ENCODE measurements at places on chromosomes 5 and 9.

DNA sequence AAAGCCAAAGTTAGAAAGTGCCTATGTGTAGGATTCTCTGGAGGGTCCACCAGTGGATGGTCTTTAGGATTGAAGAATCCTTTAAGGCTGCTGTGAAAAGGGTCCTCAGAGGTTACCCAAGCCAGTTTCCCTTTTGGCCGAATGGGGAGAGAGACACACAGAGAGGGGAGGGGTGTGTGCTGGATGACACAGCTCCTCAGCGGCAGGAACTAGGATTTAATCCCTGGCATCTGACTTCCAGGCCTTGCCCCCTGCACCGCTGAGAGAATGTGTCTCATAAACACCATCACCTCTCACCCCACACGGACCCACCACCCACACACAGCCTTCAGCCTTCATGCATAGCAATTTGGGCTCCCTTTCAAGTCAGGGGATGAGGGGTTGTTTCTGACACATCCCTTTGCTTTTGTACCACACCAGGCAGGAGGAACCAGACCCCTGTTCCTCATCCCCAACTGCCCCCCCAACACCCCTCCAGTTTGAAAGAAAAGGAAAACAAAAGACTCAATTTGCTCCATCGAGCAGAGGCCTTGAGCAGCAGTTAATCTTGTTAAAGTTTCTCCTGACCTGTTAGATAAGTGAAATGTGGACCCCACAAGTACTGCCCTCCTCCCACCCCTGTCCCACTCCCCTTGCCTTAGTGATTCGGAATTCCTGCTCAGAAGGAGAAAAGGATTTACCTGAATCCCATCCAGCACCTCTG, 4.0 kb downstream of the PAPPA start:
- DNase-seq: no peak

- no peak for DNase-seq
These were observed 254.8 kb downstream of the ADGRV1 start for GRCh38 chr5:90813392-90813791.

GRCh38 chr5:106843812-106844416, 826.8 kb downstream of the EFNA5 start:
- no peak for DNase-seq

DNA sequence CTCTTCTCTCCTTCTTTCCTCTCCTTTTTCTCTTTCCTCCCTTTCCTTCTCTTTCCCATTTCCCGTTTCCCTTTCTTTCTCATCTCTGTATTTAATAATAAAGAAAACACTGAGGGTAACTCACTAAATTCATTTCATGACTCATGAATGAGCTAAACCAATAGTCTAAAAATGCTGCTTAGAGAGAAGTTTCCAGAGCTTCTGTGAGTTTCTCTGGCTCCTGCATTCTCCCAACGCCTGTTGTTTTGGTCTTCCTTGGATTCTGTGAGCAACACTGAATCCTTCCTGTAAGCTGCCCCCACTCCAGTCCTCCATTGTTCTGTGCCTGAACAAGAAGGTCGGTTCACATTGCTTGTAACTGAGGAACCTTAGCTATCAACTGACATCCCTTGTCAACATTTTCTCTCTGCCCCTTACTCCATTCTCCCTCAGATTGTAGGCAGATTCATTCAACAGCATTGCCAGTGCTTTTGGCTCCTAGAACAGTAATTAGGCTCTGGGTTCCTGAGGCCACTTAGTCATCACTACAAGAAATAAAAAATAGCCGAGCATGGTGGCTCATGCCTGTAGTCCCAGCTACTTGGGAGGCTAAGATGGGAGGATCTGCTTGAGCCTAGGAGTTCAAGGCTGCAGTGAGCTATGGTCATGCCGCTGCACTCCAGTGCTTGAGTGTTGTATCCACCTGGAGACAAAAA, 237.7 kb upstream of the KLF4 start:
- no peak for DNase-seq

DNA sequence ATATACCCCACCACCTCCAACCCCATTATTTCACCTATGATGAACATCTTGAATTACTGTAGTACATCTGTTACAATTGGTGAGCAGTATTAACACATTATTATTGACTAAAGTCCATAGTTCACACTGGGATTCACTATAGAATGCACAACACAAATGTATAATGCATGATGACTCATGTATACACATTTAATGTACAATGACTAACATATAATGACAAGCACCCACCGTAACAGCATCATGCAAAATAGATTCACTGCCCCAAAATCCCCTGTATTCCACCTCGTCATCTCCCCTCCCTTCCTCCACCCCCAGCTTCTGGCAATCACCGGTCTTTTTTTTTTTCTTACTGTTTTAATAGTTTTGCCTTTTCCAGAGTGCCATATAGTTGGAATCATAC, 47.1 kb upstream of the NEK6 start:
- no peak for DNase-seq

- no peak for DNase-seq
These were observed 217.2 kb downstream of the MLLT3 start for GRCh38 chr9:20405078-20405477.

- DNase-seq: no peak
These were observed 17.7 kb downstream of the TMEM252 start for GRCh38 chr9:68522954-68523353.

DNA sequence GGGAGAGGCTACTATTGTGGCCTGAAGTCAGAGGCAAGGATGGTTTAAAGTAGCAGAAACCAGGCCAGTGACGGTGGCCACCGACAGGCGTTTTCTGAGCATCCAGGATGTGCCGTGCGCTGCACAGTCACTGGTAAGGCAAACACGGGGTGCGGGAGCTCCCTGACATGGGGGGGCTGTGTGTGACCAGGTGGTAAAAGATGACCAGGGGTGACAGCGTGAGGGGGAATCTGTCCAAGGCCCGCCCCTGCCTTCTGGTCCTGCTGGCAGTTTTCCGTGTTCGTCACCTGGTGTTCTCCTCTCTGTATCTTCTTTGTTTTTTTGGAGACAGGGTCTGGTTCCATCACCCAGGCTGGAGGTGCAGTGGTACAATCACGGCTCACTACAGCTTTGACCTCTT, 167.4 kb downstream of the ICE1 start:
- DNase-seq: no peak

Data from stimulated activated CD4-positive, alpha-beta T cell treated with anti-CD3 and anti-CD28 coated beads, TNF-alpha, amount 100 ng/mL, for 4 hours (primary cell).